ENCODE measurements at places on chromosomes 16 and 17.

DNA sequence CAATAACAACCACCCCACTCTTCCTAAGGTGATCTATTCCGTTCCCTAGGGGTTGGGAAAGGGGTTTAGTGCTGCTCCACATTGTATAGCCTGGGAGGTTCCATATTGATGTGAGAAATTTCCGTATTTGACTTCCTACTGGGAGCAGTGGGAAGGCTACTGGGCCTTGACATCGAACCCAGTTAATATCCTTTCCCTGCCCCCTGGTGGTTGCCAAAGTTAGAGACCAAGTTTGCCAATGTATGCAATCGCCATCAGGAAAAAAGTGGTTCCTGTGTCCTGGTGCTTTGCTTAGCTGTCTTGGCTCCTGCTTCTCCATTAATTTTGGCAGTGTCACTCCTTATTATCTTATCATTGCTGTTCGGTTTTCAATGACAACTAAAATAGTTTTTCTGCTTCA lies 914.9 kb downstream of the KCNJ2 start:
- DNase-seq = peak; percentile 24

DNA sequence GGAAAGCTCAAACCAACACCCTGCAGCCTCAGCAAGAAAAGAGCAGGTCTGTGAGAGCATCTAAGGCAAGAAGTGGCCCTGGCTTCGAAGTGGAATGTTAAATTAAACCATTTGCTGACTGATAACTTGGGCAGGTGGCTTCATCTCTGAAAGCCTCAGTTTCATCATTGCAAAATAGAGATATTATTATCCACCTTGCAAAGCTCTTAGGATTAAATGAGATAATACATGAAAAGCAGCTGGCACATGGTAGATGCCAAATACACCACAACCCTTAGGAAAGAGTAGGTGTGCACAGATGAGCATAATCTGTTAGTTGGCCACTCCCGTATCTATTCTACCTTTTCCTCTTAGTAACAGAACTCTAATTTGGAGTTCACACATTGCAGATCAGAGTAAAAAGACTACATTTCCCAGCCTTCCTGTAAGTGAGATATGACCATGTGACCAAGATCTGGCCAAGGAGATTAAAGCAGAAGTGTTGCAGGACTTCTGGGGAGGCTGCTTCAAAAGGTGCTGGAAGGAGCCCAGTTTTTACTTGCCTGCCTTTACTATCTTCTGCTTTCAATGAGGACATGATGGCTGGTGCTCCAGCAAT lies 288.7 kb downstream of the SOX9 start:
- DNase-seq = no peak

GRCh38 chr16:92431-93339 lies 14.7 kb downstream of the MPG start:
- no peak for DNase-seq

DNA sequence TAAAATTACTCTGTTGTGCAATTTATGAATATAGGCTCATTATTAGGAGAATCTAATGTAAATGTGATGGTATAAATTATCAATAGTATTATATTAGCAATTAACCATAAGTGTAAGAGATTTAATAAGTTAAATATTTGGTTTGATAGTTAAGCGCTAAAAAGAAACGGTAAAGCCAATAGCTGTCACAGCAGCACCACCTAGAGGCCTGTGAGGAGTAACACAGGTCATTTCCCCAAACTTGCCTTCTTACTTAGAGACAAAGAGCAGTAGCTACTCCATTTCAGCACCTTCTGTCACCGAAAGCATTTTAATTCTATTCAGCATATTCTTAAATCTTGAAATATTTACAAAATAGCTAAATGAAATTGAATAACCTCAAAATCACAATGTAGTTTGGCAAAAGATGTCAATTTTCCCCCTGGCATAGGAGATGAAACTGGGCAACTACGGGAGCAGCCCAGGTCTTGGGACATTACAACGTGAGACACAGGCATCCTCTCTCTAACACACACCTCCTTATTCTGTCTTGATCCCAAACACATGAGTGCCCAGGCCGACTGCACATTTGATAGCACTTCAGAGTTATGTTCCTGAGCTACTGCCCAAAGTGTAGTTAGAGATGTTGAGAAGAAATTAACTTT lies 14.3 kb upstream of the DYNLRB2 start:
- peak; percentile 71 for DNase-seq

DNA sequence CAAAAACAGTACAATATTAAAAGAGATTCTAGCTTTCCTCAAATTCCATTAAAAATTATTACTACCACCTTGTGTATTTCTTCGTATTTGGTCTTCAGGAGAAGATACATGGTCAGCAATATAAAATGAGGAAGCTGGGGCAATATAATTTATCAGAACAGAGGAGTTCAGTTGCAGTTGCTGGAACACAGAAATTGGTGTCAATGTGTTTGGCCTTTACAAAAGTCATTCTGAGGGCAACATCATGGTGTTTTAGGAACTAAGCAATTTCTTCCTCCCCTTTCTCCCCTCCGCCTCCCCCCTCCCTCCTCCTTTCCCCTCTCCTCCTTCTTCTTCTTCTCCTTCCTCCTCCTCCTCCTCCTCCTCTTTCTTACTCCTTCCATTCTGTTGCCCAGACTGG lies 102.1 kb downstream of the YPEL2 start:
- DNase-seq = peak; percentile 57

GRCh38 chr17:72445055-72445991 lies 324.5 kb downstream of the SOX9 start:
- DNase-seq = no peak

DNA sequence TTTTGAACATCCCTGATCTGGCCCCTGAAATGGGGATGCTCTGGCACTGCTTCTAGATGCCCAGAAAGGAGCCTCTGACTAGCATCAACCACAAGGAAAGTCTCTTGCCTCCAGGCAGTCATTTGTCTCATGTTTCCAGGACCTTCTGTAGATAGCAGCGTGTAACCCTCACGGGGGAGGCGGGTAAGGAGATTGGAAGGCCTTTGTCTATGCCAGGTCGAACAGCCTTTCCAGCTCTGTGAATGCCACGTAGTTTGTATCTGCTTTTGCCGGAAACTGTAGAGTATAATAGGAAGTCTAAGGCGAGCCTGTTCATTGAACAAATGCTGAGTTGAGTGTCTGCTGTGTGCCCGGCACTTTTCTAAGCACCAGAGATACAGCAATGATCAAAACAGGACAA lies 43.9 kb upstream of the AQP8 start:
- no peak for DNase-seq

GRCh38 chr16:50126183-50126582 lies 26.9 kb upstream of the TENT4B start:
- peak; percentile 27 for DNase-seq

- no peak for DNase-seq
These were observed 20.8 kb downstream of the UTS2R start for GRCh38 chr17:82392209-82392920.

- DNase-seq = no peak
These were observed 30.5 kb downstream of the SNTB2 start for GRCh38 chr16:69217433-69217832.

DNA sequence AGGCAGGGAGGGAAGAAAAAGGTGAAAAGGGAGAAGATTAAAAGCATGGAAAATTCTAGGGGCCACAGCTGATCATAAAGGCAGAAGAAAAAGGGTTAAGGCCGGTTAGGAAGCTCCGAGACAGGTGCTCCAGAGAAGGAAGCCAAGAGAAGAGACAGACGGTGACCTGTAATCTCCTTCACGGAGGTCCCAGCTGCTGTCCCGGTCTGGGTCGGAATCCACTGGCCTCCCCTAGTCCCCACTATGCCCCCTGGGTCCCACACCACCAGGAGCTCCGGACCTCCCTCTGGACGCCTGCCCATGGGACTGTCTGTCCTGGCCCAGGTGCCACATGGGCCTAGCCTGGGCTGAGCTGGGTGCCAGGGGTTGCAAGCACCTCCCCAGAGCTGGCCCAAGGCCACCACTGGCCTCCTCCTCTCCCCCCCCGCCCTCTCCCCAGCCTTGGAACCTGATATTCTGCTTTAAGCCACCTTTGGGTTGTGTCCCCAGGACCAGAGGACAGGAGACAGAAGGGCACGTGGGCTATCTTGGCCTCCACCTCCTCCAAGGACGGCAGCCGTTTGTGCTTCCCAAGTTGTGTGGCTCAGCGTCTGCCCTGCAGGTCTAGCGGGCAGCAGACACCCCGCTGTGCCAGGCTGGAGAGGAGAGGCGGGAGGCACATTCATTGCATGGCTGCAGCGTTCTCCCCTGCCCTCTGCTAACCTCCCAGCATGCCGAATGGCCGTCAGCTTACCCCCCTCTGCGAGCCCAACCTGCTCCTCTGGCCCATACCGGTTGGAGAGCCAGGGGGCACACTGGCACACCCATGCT lies 102.4 kb downstream of the ENGASE start:
- no peak for DNase-seq

- DNase-seq = no peak
These were observed 70.5 kb upstream of the GNG13 start for GRCh38 chr16:870856-871561.

DNA sequence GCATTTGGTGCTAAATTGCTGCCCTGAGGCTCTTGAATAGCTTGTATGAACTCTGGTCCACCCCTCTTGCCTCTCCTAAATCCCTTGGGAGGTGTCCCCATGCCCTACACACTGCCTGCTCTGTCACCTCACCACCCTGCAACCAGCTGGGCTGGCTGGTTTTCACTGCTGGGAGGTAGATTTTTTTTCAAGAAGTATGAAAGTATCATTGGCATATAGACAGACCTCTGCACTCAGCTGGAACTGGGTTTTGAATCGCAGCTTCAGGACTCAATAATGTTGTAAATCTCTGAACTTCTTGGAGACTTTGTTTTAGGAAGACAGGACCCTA lies 184.9 kb downstream of the MSI2 start:
- DNase-seq = no peak

DNA sequence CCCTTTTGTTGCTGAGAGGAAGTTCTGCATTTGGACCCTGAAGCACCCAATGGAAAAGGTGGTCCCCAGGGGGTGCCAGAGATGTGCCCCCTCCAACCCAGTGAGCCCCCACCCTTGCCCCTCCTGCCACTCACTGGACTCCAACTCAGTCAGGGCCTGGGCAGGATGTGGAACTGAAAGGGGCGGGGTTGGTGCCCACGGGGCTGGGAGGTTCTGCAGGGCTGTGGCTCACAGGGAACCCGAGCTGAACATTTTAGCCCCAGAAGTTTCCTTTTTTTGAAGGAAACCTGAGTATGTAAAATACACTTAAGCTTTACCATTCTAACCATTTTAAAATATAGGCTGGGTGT lies 15.8 kb upstream of the OGFOD3 start:
- DNase-seq = peak; percentile 28

DNA sequence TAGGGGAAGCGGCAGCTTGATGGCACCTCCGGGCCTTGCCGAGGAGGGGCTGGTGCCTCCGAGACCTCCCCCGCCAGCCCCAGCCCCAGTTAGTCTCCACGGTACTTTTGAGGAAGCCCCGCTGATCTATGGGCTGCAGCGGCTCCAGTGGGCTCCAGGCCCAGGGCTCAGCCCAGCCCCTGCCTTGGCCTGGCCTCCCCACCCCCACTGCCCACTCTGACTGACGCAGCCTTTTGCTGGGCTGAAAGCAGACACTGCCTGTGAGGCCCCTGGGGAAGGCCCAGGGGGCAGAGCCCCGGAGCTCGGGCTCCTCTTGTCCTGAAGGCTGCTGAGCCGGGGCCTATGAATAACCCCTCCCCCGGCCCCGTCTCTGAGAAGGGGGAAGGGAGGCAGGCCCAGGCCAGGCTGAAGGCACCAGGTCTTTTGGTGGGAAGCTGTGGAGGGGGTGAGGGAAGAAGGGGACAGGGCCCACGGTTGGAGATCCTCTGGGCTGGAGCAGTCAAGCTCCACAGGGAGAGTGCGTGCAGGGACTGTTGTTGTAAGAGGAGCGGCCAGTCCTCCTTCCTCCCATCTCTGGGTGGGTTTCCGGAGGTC lies 7.5 kb upstream of the SMTNL2 start:
- no peak for DNase-seq

DNA sequence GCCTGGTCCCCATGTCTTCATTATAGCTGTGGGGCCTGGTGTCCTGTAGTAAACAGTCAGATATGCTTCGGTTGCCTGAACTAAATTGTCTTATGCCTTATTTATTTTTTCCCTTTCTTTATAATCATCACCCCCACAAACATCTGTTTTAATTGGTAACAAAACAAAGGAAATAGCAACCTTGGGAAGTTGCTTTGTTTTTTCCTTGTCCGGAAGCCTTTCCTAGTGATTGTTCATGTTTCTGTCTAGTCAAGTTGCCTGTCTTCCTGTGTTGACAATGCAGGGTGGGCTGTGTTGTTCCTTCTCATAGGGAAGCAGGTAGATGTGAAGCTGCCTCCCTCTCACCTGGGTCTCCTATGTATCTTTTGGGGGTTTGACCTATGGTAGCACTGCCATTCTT lies 16.7 kb downstream of the PGS1 start:
- DNase-seq = no peak

DNA sequence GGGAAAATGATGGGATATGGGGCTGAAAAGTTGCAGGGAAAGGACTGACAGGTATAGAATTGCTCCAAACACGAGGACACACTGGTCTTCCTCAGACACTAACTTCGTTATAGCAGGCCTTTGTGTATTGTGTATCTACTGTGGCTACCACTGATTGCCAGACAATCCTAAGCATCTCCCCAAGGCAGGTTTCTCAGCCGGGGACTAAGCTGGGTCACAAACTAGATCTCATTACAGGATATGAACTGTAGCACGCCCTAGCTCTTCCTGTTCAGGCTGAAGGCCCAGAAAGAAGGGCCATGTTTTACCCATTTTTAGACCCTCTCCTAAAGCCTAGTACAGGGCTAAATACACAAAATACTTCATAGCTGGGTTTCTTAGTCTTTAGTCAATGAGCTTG lies 5.1 kb upstream of the RANGRF start:
- DNase-seq = no peak

DNA sequence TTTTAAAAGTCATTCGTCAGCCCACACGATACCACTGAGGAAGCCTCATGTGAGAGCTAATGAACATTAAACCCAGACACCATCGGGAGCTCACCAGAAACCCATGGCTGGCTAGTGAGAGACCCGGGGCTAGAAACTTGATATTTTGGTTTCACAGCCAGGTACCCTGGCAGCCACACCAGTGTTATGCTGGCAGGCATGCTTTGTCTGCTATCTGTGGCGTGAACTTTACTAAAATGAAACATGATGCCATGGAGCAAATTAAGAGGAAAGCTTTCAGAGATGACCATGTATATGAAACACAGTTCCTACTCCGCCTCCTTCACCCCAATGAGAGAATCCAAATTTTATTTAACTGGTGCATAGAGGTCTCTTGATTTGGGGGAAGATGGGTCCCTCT lies 291.2 kb downstream of the IRX3 start:
- no peak for DNase-seq

DNA sequence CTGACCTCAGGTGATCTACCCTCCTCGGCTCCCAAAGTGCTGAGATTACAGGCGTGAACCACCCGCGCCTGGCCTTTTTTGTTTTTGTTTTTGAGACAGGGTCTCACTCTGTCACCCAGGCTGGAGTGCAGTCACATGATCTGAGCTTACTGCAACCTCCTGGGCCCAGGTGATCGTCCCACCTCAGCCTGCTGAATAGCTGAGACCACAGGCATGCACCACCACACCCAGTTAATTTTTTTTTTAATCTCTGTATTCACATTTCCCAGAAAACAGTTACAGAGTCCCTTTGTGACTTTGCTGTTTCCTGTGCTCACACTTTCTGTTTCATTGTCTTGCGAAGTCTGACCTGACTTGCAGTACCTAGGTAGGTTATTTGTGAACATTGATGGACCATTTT lies 2.7 kb downstream of the CLUAP1 start:
- no peak for DNase-seq

- DNase-seq = peak; percentile 80
These were observed at the start of gene SLC38A7 for GRCh38 chr16:58684354-58685083. Gene SLC38A7, minus strand, starts transcription at chr16:58684770. Its CDS starts 4,644 bp downstream, at chr16:58680126.

Measured in inflammatory macrophage treated with lipopolysaccharide for 4 hours (primary cell).